Activated CD4-positive, alpha-beta memory T cell treated with anti-CD3 and anti-CD28 coated beads for 36 hours (primary cell): ENCODE measurements at places on chromosomes 6 and 20. TPM values are rescaled to one million over a fixed set of nuclear protein-coding genes. Genes with fewer than 3 reads are reported as not detected.
A peak's percentile ranks its signal among the peaks of the same experiment; 100 is the strongest.

DNA sequence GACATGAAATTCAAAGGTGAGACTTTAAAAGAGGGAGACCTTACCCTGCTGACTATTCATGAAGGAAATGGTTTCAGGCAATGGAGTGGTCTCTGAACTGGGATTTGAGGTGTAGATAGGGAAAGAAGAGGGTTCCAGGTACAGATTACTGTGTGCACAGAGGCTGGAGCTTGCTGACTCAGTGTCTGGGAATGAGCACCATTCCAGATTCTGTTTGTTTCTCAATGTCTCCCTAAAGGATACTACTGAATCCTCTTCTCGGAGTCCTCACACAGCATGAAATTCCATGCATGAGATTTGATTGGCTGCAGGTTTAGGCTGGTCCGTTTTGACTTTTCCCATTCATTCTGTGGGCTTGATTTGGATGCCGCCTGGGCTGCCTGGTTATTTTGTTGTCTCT lies 49.0 kb downstream of the PPP1R14C start:
- no peak for DNase-seq

DNA sequence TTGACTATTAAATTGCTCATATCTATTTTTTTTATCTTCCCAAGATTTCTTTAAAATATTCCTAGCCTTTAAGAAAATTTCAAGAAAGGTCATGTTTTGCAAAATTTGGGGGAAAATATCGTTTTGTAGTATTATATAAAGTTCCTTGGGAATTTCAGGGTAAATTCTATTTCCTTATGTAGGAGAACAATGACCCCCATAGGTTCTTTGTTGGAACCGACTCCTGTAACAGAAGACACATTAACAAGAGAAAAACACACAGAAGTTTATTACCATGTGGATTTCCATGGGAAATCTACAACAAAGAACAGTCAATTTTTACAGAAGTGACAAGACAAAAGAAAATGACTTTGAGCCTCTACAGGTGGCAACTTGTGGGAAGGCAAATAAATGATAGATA lies 68.1 kb downstream of the ADGB start:
- DNase-seq = no peak

- no peak for DNase-seq
Observed at GRCh38 chr6:111534231-111534751, 51.3 kb upstream of the REV3L start.

GRCh38 chr6:157563611-157564284 lies 182.8 kb downstream of the ZDHHC14 start:
- DNase-seq = peak; percentile 33

GRCh38 chr6:88183471-88183870 lies 17.3 kb upstream of the CNR1 start:
- DNase-seq = no peak

- no peak for DNase-seq
Observed at GRCh38 chr6:19070520-19070919, 683.4 kb downstream of the RNF144B start.

DNA sequence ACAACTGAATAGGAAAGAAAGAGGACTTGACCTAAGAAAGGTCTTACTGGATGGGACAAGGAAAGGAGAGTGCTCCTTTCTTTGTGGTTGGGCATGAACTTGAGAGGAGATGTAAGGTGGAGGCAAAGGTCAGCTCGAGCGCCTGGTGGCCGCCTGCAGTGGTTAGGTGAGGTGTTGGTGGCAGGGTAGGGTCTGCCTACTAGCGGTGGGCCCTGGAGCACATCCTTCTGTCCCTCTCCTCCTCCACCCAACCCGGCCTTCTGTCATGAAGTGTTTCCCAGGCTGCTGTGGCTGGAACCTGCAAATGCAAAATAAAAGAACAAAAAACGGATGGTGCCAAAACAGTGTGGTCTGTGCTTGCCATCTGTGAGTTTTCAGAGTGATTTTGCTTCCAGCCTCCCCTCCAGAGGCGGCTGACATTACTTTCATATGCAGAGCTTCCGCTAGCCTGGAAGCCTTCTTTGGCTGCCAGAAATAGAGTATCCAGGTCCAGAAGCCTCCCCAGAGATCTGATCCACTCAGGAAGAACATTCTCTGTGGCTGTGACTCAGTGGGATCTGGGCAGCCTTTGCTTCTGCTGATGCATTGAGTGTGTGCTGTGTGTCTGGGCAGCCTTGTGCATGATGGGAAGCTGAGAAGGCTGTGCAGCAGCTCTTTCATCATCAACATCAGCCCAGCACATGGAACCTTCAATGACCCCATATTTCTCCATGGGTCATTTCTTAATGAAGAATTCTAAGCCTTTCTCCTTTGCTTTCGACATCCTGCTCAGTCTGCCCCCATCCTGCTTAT lies 79.8 kb upstream of the FAM184A start:
- no peak for DNase-seq

DNA sequence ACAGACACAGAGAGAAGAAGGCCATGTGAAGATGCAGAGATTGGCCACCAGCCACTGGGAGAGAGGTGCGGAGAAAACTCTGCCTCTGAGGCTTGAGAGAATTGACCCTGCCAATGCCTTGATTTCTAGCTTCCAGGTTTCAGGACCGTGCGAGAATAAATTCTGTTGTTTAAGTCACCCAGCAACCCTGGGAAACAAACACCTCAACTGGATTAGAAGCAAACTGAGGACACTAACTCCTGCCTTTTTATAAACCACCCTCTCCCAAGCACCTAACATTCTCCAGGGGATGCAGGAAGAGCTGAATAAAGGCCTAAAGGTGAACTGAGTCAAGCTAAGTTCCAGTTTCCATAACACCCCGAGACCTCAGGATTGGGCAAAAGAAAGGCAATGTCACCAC lies 136.1 kb downstream of the ANKRD60 start:
- DNase-seq = no peak

DNA sequence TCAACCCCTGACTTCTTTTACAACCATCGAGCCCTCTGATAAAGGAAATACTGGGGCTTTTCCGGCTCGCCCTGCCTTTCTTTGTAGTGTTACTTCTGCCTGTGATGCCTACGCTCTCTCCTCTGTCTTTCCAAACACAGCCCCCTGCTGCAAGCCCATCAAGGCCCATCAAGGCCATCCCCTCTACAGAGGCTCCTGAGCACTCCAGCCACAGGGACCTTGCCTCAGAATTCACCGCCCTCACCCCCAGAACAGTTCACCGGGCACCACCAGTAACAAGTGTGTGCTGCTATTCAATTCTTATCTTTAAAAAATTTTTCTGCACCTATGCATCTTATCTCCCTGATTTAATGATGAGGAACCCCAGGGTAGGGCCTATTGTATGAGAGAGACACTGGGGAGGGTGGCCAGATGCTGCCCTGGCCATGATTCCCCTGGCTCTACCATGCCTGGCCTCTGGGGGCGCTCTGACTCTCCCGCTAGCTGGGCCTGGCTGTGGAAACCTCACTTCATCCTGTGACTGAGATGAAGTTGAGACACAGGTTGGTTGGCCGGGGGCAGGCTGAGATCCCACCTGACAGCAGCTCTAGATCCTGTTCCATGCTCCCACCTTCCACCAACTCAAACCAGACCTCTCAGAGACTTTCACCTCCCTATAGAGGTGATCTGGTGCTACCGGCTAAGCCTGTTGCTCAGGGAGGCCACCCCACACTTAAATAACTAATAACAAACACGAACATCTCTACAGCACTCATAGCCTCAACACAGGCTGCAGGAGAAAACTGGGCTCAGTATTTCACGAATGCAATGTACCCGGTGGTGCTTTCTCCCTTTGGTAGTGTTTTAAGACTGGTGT lies 19.2 kb upstream of the GLP1R start:
- peak; percentile 68 for DNase-seq

DNA sequence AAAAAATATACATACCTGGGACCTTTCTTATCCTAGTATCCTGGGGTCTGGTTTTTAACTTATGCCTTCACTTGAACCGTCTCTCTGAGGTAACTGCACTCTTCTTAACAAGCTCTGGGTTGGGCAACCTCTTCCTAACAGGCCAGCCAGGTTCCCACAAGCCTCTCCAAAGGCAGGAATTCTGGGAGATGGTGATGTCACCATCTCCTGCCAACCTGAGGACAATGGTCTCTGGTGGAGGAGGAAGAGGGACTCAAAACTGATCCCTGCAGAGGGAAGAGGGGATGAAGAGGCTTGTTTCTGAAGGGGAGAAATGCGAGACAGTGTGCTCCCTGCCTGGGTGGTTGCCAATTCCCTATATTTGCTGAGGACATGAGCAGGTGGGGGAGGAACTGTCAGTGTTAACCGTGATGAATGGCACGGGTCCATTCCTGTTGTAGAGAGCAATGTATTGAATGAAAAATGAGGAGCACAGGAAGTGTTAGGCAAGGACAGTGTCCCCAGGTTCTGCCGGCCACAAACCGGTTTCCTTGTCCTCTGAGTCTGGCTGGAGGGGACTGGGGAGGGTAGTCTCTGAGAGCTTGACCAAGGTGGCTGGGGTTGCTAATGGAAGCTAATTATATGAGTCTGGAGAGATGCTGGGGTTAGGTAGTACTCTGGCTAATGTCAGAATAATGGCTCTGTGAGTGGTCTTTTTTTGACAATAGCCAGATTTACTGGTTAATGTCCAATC lies 95.5 kb downstream of the KCNB1 start:
- no peak for DNase-seq

DNA sequence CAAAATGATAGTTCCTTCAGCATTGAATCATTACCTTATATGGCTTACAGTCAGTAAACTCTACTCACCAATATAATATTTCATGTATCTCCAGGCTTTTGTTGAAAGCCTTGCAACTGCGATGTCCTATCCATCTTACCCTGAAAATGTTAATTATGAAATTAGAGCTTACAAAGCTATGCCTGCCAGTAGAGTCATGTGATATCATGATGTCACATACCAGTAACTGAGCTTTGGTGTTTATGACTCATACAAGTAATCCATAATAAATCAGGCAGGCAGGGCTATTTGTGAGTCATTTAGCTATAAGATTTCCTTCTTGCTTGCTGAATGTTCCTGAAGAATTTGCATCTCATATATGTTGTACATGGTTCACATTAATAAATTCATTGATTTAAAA lies 44.9 kb upstream of the FAM83B start:
- DNase-seq = no peak

- no peak for DNase-seq
Observed at GRCh38 chr20:14853079-14853478, 515.7 kb upstream of the FLRT3 start.

- peak; percentile 97 for DNase-seq
Observed at GRCh38 chr6:446418-447366, 55.1 kb downstream of the IRF4 start.

- no peak for DNase-seq
Observed at GRCh38 chr6:72133324-72133723, 247.0 kb downstream of the RIMS1 start.

DNA sequence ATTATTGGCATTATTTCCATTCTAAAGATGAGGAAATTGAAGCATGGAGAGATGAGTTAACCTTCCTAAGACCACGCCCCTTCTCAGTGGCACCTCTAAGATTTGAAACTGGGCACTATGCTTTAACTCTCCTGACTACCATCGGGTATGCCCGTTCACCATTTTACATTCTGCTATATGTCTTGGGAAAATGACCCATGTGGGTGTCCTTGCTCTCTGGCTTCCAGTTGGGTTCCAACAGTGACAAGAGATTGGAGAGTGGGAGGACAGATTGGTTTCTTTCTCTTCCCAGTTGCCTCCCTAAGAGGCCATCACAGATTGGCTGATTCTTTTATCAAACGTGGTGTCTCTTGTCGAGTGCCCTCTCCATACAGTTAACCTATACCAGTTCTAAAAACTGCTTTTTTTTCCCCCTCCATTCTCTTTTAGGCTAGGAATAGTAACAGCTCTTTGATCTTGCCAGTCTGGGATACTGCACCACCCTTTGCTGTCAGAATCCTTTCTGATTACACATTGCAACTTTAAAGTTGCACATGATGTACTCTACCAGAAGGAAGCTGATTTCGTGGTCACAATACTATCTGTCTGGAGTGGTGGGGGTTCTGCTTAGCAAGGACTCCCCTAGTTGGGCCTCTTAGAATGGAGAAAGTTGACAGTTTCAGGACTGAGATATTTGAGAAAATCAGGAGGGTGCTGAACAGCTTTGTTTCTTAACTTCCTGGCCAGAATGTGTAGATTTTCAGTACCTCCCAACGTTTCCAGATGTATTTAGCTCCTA lies 88.0 kb upstream of the ELOVL5 start:
- no peak for DNase-seq

- no peak for DNase-seq
Observed at GRCh38 chr6:137728386-137729349, 138.4 kb upstream of the TNFAIP3 start.

- no peak for DNase-seq
Observed at GRCh38 chr6:54198134-54198533, 86.9 kb downstream of the MLIP start.

- DNase-seq = peak; percentile 22
Observed at GRCh38 chr6:77650098-77650663, 2.7 kb upstream of the MEI4 start.

DNA sequence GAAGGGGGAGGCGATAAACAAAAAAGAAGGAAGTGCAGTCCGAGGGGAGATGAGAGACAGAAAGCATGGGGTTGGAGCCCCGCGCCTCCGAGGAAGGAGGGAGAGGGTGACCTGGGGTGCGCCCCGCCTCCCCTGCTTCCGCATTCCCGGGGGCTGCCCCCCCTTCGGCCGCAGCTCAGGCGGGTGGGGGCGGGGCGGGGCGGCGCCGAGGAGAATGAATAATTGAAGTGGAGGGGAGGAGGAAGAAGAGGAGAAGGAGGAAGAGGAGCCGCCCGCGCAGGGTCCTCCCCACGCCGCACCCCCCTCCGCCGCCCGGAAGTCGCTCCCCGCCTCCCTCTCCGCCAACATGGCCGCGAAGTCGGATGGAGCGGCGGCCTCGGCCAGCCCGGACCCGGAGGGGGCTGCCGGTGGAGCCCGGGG lies at the start of gene XKR7:
Gene XKR7, plus strand, starts transcription at position 322 of the 420 bp plus-strand sequence. Its CDS starts 25 bp downstream, at position 347.
- DNase-seq = peak; percentile 27

- DNase-seq = peak; percentile 70
Observed at GRCh38 chr20:63441136-63442099, 31.0 kb downstream of the KCNQ2 start.

GRCh38 chr20:25136643-25137559 lies 55.0 kb upstream of the VSX1 start:
- DNase-seq = no peak

- no peak for DNase-seq
Observed at GRCh38 chr6:136201732-136202131, 48.4 kb downstream of the MTFR2 start.

GCM1 gene
- not detected for total RNA-seq

HMGCLL1 gene
- total RNA-seq = not detected

STMN3 gene
- 18.0 TPM for total RNA-seq

OVOL2 gene
- not detected for total RNA-seq

GDAP1L1 gene
- not detected for total RNA-seq

CCN6 gene
- total RNA-seq = 0.70 TPM

PRICKLE4 gene
- total RNA-seq = not detected

ADAT2 gene
- 26.0 TPM for total RNA-seq

GSTA2 gene
- total RNA-seq = not detected

MUC22 gene
- not detected for total RNA-seq

FNDC11 gene
- 0.61 TPM for total RNA-seq

HLA-DRB5 gene
- 0.48 TPM for total RNA-seq
